ENCODE measurements at places on chromosomes 6 and 20.

DNA sequence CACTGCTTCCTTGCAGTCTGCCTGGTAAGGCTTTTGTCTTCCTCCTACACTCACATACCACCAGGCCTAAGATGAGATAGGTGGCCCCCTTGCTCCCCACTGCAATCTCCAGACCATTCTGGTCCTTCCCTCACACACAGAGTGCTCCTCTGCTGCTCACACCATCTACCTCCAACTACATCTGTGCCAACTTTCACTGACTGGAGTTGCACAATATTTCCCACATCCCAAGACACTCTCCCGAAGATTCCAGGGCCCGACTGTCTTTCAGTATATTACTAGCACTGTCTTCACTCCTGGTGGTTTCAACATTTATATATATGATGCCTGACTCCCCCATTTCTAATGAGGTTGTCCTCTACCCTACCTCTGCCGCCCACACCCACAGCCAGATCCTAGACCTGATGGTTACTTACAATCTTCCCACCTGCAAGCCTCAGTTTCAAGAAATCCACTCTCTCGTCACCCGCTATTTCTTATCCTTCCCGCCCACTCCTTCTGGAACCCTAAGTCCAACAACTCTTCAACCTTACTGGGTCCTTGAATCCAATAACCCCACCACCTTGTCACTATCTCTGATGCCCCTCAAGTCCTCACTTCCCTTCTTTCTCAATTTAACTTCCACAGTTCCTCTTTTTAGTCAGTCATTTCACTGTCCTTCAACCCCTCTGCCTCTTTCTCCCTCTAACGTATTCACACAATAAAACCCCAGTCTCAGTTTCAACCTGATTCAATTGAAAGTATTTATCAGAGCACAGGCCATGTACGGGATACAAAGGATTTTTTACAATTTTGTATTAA is 21.6 kb downstream of the RALGAPA2 start:
- DNase-seq: no peak

DNA sequence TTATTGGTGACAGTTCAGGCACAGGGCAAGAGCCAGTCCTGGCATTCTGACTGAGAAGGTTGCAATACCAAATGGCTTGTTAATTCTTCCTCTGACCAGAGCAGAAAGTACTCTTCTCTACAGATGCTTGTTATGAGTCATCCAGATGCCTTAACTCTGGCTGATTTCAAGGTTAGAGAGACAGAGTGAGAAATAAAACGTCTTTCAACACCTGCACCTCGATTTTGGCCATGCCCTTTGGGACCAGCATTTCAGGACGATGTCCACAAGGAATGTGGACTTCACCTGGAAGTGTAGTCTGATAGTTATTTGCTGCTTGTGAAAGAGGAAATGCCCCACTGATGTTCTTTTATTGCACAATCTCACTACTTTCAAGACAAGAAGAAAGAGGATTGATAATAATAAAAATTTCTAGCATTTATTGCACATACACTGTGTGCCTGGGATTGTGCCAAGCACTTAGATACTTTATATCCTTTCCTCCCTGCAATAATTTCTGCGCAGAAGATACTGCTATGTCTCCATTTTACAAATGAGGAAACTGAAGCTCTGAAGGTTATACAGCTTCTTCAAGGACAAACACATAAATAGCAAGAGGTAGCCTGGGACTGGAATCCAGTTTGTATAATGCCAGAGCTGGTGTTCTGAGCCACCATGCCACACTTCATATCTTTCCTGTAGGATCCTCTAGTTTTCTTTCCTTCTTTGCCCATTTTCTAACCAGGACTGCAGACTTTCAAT is 33.5 kb upstream of the MCM3 start:
- DNase-seq: no peak

DNA sequence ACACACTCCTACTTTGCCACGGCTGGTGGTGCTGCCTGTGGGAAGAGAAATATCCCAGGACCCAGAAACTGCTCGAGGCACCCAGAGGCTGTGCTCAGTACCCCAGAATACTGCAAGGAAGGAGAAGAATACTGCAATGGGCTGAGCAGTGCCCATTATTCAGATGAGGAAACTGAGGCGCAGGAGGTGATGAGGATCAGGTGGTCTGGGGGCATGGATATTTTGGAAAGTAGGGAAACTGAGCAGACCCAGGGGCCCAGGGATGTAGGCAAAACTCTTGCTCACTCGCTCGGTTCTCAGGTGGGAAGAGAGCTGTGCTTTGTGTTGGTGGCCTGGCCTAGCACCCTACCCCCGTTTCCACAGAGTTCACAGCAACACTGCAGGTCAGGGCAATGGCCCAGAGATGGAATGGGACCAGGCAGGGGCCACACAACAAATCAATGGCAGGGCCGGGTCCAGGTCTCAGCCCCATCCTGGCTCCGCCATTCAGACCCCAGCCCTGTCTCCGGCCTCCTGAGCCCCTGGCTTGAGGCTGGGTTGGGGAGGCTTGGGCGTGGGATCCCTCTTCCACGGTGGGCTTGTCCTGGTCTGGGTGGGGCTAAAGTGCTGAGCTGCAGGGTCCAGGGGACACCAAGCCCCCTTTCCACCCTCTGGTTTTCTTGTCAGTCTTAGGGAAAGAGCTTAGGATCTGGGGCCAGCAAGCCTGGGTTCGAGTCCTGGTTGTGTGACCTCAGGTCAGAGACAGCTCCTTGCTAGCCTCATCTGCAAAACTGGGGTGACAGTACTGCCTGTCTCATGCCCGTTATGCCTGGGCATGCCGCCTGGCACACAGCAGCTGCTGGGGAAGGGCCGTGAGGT is 33.9 kb downstream of the SUN5 start:
- DNase-seq: no peak

DNA sequence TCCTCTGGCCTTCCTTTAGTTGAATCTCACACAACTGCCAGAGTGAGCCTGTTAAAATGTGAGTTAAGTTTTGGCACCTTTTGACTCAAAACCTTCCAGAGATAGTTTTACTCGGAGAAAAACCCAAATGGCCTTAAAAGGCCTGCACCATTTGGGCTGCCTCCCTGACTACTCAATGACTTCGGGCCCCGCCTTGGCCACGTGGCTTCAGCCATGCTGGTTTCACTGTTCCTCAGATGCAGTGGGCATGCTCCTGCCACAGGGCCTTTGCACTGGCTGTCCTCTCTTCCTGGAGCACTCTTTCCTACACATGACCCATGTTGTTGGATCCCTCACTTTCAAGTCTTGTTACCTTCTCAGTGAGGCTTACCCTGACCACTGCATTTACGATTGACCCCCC is 18.3 kb downstream of the VEGFA start:
- no peak for DNase-seq

DNA sequence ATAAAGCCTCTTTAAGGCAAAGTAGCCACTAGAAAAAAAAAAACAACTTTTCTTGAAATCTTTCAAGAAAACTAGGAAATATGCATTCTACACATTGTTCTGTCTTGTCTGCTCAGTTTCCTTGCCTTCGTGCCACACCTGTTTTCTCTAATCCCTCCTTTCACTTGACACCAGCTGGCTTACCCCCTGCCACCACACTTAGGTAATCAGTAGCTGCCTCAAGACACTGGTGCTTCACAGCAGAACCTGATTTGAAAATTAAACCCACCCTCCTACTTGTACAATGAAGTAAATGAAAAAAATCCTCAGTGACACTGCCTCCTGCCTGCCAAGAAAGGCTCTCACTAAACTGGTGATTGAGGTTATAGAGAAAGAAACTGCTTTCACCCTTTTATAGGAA is 45.8 kb upstream of the SCML4 start:
- no peak for DNase-seq

- DNase-seq: no peak
Observed at GRCh38 chr6:4977468-4977867, 26.4 kb downstream of the RPP40 start.

DNA sequence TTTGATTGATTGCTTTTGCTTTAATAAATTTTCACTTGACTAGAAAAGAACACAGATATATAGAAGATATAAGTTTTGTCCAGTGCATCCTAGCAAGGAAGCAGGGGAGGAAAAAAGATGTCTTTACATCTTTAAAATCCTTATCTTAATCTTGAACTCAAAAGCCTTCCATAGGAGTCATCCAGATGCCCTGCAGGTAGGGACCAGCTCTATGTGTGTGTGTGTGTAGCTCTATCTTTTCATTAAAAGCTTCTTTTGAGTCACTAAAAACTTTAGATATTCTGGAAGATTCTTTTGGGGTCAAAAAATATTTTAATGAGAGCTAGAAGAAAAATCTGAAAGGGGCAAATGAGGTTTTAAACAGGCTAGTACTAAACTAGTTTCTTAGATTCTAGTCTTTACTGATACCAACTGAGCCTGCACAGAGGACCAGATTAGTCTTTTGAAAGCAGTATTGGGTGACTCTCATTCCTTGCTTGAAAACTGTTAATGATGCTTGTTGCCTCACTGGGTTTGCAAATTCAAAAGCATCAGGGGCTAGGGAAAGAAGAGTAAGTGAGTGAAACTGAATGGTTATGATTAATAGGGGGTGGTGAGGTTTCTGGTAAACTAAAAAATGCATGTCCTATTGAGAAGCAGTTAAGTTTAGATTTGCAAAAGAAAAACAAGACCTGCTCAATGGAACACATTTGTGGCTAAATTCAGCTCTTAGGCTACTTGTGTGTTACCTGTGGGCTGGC is 40.6 kb upstream of the JAG1 start:
- no peak for DNase-seq

GRCh38 chr6:40778918-40779317 is 191.8 kb upstream of the LRFN2 start:
- DNase-seq: no peak

GRCh38 chr6:167824591-167825331 is 1.9 kb upstream of the AFDN start:
- DNase-seq: no peak

- no peak for DNase-seq
Observed at GRCh38 chr6:12099623-12100338, 87.7 kb downstream of the HIVEP1 start.

GRCh38 chr6:82072751-82073150 is 174.8 kb downstream of the IBTK start:
- DNase-seq: no peak

GRCh38 chr6:143806282-143807102 is 36.6 kb upstream of the LTV1 start:
- DNase-seq: no peak

GRCh38 chr6:19538096-19538495 is 299.1 kb upstream of the ID4 start:
- DNase-seq: peak; percentile 99

DNA sequence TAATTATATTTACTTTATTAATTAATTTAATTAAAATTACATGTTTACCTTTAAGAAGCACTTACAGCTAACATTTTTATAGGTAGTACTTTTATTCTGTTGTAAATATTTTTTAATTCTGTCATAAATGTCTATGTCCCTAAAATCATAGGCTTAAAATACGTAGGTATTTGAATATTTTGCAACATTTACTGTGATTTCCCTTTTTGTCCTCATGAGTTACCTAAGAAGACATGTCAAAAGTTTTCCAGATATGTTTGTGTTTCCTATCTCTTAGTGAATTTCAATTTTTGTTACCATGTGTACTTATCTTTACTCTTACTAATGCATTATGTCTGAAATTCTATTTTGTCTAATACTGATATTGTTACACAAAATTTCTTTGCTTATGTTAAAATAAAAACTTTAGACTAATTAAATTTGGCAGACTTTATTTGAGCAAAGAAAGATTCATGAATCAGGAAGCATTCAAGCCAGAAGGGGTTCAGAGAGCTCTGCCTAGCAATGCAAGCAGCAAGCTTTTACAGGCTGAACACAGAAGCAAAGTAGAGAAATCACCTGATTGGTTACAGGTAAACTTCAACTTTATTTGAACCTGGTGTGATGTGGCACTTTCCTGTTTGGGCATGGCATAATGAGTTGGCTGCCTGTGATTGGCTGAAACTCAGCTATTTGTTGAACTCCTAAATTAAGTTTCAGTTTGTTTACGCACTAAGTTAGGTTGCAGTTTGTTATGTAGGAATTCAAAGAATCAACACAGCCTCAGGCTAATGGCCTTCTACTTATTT is 123.2 kb upstream of the TMEM170B start:
- DNase-seq: no peak

DNA sequence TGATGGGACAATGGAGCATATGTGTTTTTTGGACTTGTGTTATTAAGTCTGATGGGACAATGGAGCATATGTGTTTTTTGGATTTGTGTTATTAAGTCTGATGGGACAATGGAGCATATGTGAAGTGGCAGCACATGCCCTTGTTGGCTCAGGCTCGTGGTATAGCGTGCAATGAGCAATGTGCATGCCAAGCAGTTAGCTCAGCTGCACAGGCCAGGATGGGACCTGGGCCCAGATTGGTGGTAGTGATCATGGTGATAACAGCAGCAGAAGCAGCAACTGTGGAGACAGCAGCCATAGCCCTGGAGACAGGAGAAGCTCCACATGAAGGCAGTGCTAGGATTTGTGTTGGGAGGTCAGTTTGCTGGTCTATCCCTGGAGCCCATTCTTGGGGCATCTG is 61.1 kb downstream of the IL20RA start:
- no peak for DNase-seq

- DNase-seq: no peak
Observed at GRCh38 chr6:4459032-4459431, 317.2 kb upstream of the CDYL start.

GRCh38 chr6:166104107-166104506 is 63.5 kb downstream of the TBXT start:
- no peak for DNase-seq

- DNase-seq: no peak
Observed at GRCh38 chr20:35264755-35265154, 13.2 kb downstream of the MMP24OS start.
